NCI-H1092 (cell line): ENCODE measurements at places on chromosomes 5 and 9.

DNA sequence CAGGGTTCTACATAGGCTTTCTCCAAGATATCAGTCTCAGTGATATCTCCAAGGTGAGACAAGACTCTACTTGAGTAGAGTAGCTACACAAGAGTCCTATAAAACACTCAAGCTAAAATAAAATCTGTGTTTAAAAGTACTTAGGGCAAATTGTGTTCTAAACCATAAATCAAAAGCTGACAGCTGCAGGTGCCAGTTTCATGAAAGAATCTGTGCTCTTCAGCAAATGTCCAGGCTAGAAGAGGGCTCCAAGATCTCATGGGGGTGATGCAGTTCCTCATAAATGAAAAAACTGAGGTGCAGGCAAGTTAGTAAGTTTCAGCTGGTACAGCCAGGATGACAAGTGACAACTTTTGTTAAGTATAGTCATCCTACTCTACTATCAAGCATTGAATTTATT is 142.8 kb upstream of the TNPO1 start:
- DNase-seq, result no peak

- DNase-seq, result no peak
These were observed 84.2 kb downstream of the ZNF608 start for GRCh38 chr5:124662181-124662781.

- no peak for DNase-seq
These were observed 1105.4 kb upstream of the DMAC1 start for GRCh38 chr9:8904771-8905515.

DNA sequence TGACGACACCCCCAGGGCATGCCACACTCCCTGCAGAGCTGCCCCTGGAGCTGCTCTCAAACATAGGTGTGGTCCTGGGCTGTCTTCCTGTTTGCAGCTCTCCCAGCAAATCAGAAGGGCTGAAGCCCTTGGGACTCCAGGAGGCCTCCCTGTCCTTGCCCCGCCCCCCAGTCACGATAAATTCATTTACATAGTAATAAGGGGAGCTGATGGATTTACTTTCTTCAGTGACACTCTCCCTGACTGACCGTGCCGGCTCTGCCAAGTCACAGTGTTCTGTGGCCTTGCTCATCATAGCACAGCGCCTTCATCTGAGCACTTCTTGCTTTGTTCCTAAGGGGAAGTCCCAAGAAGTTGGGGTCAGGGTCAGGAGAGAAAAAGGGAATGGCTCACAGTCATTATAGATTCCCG is 121.4 kb downstream of the ENC1 start:
- no peak for DNase-seq

DNA sequence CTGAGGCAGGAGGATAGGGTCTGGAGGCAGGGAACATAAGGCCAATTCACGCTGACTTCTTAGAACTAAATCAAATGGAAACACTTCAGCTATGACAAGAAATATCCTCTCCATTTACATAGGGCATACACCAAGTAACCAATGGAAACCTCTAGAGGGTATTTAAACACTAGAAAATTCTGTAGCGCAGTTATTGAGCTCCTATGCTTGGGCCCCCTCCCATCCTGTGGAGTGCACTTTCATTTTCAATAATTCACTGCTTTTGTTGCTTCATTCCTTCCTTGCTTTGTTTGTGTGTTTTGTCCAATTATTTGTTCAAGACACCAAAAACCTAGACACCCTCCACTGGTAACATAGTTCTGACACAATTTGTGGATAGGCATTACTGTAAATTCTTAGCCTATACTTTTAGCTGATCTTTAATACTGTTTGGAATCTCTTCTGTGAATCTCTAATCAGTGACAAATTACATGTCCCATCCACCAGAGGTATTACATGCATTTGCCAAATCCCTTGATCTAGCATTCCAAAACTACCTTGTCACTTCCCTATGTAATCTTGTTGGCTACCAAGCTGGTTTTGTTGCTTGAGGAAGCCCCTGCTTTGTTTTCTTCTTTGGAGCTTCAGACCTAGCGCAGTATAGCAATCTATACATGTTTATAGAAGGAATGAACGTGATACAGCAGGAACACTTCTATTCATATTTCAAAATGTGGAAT is 61.6 kb downstream of the ST8SIA4 start:
- DNase-seq, result no peak

GRCh38 chr9:116718111-116718510 is 31.0 kb downstream of the TRIM32 start:
- DNase-seq, result no peak

DNA sequence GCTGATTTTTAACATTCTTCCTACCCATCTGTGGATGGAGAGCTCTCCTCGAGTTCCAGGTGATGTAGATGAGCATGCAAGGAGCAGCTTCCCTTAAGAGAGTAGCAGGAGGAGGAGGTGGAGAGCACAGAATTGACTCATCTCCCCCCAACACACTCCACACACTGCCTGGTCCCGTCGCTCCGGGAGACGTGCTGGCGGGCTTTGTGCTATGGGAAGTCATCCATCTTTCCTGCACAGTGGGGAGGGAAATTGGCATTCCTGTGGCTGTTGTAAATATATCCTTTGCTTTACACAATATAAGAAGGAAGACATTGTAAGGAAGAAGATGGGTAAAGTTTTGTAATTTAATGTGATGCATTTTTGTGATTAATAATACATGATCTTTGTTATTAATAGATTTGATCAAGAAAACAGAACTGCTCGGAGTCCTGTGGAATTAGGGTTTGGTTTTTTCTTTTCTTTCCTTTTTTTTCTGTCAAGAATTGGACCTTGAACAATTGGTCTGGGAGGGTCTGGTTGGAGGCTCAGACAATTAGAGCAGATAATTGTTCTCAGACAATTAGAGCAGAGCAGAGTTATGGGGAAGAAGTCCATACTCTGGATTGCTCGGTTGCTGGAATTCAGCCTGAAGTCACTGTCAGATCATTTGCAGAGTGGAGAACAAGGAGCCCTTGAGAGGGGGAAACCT is 297.8 kb downstream of the GADD45G start:
- DNase-seq, result no peak

- no peak for DNase-seq
These were observed 12.9 kb upstream of the CDC42SE2 start for GRCh38 chr5:131250751-131251475.

- no peak for DNase-seq
These were observed 61.0 kb upstream of the SPTLC1 start for GRCh38 chr9:92176068-92176799.

DNA sequence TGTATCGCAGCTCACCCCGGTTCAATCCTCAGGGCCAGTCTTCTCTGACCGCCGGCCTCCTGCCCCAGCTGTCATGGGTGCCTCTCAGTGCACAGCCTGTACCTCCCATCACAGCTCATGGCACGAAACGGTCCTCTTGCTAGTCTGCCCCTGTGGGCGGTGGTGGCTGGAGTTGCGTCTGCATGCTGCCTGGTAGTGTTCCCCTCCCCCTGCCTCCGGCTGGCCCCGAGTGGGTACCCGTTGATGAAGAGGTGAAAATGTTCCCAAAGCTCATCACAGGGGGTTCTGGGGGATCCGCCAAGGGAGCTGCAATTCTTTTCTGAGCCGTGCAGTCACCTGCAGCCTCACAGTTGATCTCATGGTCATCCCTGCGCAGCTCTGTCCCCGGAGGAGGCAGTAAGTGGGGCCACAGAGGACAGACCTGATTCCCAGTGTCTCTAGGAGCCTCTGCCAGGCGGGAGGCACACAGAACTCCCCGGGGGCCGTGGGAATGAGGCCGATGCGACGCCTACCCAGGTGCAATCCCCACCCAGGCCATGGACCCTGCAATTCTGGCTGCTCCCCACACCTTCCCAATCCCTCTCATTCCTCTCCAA is 34.7 kb upstream of the FIBCD1 start:
- no peak for DNase-seq

GRCh38 chr9:110016340-110016739 is 191.6 kb downstream of the C9orf152 start:
- no peak for DNase-seq

DNA sequence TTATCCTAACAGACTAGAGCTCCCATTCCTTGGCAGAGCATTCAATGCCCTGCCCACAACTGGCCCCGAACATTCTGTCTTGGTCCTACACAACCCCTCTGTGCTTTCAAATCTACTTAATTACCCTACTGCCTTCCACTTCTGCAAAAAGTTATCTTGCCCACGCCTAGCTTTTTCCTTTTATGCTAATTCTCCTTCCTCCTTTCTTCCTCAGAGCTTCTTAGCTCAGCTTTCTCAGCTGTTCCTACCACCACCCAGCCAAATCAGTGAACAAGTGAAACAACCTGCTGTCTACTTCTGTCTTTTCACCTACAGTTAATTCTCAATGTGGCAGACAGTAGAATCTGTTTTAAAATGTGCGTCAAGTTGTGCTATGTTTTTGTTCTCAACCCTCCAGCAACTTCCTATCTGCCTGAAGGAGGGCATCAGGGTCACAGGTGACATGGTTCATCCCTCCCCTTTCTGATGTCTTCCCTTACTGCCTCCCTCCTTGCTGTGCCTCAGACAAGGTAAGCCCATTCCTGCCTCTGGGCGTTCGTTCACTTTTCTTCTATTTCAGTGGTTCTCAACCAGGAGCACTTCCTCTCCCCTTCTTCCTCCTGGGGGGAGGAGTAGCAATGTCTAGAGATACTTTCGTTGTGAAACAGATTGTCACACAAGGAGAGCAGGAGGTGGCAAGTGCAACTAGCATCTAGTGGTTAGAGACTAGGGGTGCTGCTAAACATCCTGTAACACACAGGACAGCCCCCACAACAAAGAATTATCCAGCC is 1.3 kb upstream of the REEP5 start:
- no peak for DNase-seq

- DNase-seq, result no peak
These were observed 8.7 kb downstream of the C1QTNF2 start for GRCh38 chr5:160361624-160362228.

DNA sequence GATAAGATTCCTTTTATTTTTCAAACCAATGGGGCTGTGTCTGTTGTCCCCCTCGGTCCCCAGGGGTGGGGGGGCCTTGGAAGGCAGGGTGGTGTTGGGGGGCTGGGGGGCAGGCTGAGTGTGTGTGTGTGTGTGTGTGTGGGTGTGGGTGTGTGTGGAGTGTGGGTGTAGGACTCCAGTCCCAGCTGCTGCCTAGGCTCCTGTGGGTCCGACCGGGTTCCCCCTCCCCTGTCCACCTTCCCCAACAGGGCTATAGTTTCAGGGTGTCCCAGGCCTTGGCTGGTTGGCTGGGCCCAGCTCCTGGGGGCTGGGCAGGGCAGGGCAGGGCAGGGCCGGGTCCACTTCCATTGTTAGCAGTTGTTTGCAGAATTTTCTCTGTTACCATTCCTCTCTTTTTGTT is 2.1 kb upstream of the NFX1 start:
- no peak for DNase-seq

GRCh38 chr5:135505973-135506372 is 29.8 kb downstream of the NEUROG1 start:
- no peak for DNase-seq

GRCh38 chr5:66206465-66206864 is 62.4 kb downstream of the SREK1 start:
- DNase-seq, result no peak

- no peak for DNase-seq
These were observed 342.9 kb downstream of the SPOCK1 start for GRCh38 chr5:137156180-137156579.

DNA sequence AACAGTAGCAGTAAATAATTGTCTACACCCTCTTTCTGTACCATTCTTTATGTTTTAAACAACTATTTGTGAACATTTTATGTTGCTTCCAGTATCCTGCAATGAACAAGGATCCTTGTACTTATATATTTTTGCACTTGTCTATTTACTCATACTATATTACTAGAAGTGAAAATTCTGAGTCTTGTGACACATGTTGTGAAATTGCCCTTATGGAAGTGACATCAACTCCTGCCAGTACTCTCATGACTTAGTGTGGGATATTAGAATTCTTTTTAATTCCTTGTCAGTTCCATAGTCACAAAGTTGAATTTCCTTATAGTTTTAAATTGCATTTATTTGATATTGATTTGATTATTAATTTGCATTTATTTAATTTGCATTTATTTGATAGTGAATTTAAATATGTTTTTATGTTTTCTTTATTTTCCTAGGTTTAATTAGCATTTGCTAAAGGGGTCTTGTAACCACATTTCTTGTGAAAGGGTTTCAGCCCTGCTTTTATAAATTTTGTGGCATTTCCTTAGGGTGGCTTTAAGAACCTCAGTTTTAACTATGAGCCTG is 27.7 kb downstream of the PARP8 start:
- DNase-seq, result no peak

GRCh38 chr9:112891521-112891920 is 845 bp upstream of the SLC46A2 start:
- no peak for DNase-seq
